ENCODE measurements at places on chromosomes 2 and 18.

- no peak for DNase-seq
These were observed 36.0 kb downstream of the PAIP2B start for GRCh38 chr2:71190656-71191569.

GRCh38 chr2:38933653-38934052 is 44.0 kb downstream of the ARHGEF33 start:
- no peak for DNase-seq

DNA sequence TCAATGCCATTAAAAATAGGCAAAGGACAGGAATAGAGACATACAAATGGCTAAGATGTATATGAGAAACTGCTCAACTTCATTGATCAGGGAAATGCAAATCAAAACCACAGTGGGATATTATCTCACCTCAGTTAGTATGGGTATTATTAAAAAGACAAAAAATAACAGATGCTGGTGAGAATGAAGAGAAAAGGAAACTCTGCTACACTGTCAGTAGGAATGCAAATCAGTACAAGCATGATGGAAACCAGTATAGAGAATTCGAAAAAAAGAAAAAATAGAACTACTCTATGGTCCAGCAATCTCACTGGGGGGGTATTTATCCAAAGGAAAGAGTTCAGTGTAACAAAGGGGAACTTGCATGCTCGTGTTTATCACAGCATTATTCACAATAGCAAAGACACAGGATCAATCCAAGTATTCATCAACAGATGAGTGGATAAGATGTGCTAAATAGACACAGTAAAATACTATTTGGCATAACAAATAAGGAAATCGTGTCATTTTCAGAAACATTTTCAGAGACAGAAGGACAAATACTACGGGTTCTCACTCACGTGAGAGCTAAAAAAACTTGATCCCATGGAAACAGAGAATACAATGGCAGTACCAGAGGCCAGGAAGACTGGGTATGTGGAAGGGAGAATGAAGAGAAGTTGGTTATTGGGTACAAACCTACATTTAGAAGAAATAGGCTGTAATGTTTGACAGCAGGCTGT is 60.6 kb downstream of the CCDC74A start:
- no peak for DNase-seq

DNA sequence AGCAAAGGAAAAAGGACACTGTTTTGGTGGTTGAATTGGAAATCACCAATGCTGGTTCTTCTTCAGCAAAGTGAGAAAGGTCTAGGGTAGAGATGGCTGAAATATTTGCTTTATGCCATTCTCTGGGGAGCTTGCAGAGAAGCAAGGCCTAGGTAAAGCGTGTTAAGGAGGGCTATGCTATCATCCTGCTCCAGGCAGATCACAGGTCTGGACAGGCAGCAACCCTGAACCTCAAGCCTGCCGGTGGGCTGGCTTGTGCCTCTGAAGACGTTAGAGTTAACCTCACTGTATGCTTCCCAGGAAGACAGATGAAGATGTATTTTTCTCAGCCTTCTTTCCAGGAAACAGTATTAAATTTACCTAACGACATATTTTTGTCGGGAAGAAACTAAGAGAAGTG is 138.5 kb upstream of the LYPD6 start:
- no peak for DNase-seq

DNA sequence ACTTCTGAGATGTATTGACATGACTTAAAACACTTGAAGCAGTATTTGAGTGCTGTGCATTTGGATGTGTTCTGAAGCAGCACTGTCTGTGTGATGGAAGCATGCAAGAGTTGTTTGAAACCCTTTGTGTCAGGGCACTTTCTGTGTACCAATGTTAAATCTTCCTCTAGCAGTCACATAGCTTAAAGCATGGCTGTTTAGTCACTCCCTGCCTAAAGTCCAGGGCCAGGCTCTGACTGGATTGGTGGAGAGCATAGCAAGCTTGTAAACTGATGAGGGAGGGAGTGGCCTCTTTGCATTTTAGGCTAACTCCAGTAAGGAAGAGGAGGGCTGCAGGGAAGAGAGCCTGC is 73.5 kb downstream of the MYO1B start:
- no peak for DNase-seq

GRCh38 chr18:23138471-23138870 is 3.2 kb downstream of the CABLES1 start:
- DNase-seq, result no peak

GRCh38 chr2:28721601-28722191 is 29.9 kb upstream of the PPP1CB start:
- no peak for DNase-seq

DNA sequence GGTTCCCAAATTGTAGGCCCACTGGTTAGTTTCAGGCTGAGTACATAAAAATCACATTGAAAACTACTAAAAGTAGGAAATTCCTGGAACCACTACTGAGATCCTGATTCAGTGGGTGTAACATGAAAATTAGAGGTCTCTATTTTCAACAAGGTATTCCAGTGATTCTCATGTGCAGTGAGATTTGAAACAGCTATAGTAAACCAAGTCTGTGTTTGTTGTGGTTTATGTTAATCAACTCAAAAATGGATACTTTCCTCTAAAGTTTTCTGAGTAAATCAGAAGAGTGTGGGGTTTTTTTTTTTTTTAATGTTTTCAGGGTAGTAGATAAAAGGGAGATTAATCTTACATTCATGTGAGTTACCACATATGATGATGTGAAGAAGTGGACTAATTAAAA is 42.4 kb upstream of the LIMS1 start:
- DNase-seq, result no peak

DNA sequence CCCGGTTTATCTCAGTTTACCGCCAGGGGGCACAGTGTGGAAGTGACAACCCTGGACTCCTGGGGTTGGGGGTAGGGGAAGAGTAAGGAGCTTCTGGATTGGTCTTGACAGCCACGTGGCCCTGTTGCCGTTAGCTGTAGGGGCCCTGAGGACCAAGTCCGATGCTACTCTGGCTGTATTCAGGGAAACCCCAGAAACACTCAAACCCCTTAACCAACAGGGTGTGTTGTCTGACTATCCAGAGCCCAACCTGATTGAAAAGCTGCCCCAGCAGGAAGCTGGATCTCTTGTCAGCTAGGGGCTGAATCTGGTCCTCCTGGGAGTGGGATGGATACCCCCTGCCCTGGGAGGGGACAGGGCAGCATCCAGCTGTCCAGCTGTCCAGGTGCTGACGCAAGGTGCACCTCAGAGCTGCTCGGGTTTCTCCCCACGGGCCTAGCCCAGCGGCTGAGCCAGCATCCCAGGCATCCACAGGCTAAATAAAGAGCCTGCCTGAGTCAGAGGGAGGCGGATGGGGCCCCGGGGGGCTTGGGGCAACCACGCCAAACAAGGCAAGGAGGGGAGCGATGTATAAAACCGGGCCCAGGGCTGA is 3.1 kb upstream of the GMPPA start:
- peak; percentile 39 for DNase-seq

DNA sequence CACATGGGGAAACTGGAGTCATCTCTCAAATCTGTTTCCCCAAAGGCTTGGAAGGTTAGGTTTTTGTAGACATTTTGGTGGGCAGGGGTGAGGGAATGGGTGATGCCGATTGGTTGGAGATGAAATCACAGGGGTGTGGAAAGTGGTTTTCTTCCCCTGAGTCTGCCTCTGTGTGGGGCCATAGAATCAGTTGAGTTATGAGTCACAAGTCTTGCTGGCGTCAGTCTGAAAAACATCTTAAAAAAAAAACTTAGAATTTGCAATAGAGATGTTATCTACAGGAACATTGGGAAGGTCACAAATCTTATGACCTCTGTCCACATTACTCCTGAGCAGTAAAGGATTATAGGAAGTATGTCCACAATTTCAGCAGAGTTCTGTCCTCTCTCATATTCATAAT is 314.6 kb downstream of the CNTNAP5 start:
- DNase-seq, result no peak

DNA sequence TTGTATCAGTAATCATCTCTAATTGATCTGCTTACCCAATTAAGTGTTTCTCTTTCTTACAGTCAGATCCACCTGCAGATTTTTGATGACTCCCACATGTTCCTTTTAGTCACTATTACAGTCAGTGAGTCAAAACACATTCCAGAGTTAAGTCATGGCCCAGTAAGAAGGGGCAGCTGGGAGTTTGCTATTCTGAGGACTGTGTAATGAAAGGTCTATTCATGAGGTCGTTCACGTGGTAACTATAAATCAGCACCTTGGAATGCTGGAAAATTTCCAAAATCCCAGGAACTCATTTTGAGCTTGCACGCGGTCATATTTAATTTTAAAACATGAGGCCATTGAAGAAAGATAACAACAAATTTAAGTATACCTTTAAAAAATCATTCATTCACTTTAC is 252.5 kb downstream of the XIRP2 start:
- no peak for DNase-seq

DNA sequence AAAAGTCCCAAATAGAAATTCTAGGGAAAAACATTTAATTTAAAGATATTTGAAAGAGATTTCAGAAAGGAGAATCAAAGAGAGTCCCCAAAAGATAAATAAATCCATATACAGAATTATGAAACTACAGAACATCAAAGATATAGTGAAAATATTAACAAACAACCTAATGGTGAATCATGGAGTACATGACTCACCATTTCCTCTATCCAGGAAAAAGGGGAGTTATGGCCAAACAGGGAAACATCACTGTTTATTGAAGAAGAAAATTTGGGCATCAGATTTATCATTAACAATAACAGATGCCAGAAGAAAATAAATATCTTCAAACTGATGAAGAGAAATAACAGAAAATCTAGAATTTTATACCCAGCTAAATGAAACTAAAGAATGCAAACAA is 448.3 kb downstream of the CDH2 start:
- no peak for DNase-seq

DNA sequence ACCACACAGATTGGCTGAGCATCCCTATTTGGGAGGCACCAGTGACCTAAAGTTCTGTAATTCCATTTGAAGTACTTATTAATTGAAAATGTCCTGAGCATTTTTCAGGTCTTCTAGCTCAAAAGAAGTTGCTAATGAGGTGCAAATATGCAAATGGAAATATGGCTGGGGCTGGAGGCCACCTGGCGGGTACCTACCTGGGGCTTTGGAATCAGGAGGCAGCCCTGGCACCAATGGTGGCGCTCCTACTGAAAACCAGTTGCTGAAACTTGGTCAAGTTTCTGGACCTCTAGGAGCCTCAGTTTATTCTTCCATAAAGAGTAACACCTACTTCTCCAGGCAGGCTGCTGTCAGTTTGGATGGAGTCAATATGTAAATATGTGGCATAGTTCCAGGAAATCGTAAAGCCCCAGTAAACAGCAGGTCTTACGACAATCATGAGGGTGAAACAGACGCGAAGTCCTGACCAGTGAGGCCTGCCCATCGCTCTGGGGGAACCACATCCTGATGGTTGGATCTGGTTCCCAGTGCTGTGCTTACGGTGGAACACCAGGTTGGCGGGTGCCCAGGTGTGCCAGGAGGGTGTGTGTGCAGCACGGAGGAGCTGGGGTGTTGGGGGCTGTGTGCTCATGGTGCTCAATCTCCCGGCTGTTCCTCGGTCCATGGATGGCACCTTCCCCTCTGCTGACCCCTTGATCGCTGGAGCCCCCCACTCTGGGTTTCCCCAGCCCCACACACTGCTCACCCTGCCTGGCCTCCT is 186.1 kb downstream of the TWIST2 start:
- no peak for DNase-seq

DNA sequence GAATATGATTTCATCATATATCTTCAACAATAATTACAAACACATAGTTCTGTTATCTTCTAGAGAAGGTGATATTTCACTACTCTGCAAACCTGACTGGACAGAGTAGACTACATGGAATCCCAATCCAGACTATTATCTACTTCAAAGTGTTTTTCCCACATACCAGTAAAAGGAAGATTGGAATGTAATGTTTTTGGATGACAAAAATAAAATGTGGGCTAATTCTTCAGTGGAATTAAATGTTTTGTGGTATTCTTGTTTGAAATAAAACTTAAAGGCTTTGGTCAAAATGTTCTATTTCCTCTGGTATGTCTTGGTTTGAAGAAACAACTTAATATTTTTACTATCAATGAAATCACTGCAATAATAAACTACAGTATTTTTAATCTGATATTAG is 22.1 kb downstream of the COL5A2 start:
- DNase-seq, result no peak

DNA sequence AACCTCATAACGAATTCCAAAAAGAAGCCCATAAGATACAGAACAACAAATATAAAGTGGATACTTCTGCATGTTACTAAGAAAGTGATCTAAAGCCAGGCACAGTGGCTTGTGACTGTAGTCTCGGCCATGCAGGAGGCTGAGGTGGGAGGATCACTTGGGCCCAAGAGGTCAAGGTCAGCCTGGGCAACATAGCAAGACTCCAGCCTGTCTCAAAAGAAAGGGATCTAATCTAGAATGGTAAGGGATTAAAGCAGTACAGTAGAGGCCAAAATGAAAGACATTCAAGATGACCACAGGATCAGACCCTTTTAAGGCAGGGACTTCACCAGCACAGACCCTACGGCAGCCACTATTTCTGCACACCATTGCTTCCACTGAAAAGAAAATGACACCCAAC is 3.8 kb downstream of the COBLL1 start:
- DNase-seq, result no peak

DNA sequence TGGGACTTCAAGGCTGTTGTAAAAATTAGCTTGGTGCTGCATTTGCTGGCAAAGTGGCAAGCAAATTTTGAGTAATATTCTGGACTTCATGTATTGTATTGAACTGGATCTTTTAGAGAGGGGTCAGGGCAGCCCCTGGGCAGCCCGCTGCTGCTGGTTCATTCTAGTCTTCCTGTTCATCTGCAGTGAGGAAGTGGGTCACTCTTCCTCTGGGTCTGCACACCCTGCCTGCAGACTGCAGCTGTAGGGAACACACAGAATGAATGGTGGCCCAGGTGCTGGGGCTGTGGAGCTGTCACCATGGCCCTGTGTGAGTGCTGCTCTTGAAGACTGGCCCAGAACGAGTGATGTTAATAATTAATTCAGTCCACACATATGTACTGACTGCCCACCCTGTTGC is 9.4 kb downstream of the SH3RF3 start:
- no peak for DNase-seq

DNA sequence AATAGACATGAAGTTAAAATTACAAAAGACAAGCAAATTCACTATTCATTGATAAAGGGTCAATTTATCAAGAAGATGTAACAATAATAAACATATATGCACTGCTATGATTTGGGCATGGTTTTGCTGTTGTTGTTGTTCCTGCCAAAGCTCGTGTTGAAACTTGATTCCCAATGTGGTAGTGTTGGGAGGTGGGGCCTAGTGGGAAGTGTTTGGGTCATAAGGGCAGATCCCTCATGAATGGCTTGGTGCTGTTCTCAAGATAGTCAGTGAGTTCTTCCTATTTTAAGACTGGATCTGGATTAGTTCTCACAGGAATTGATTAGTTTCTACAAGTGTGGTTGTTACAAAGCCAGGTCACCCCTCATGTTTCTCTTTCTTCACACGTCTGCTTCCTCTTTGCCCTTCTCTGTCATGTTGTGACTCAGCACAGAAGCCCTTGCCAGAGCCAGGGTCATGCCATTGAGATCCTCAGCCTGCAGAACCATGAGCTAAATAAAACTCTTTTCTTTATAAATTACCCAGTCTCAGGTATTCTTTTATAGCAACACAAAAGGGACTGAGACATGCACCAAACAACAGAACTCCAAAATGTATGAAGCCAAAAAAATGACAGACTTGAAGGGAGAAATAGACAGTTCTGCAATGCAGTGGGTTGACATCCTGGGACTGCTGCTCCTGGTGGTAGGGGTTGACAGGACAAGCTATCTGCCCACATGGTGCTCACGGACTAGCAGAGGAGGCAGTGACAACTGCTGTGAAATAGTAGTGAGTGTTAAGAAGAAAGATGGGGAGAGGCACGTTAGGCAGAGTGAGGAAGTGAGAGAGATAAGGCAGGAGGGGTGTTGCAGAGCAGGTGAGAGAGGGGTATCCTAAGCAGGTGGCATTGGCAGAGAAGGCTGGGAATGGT is 18.6 kb upstream of the SKA1 start:
- no peak for DNase-seq
